ENCODE measurements at places on chromosomes 4 and X. TPM values are rescaled to one million over a fixed set of nuclear protein-coding genes. Genes with fewer than 3 reads are reported as not detected.
A peak's percentile ranks its signal among the peaks of the same experiment; 100 is the strongest.

CENPU gene
- total RNA-seq, result 75.8 TPM

BMPR1B gene
- total RNA-seq, result 2.0 TPM

ITM2A gene
- 6.3 TPM for total RNA-seq

DNA sequence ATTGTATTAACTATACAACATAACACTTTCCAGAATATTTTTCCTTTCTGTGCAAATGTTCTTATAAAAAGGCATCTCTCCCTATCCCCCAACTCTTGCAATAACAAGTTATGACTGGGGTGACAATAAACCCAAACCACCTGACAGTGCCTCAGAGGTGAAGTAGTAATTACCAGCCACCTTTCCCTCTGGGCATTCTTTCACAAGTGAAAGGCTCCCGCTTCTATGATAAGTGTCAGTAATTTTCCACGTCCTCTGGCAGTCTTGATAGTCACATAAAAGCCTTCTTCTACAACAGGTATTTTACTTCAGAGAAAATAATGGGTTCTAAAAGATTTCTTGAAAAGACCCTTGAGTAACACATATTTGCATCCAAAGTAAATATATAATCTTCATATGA, 82.7 kb downstream of the MANBA start:
- no peak for DNase-seq

- DNase-seq, result no peak
Observed at GRCh38 chr4:94978904-94979303, 221.1 kb downstream of the BMPR1B start.

P2RY4 gene
- not detected for total RNA-seq

DNA sequence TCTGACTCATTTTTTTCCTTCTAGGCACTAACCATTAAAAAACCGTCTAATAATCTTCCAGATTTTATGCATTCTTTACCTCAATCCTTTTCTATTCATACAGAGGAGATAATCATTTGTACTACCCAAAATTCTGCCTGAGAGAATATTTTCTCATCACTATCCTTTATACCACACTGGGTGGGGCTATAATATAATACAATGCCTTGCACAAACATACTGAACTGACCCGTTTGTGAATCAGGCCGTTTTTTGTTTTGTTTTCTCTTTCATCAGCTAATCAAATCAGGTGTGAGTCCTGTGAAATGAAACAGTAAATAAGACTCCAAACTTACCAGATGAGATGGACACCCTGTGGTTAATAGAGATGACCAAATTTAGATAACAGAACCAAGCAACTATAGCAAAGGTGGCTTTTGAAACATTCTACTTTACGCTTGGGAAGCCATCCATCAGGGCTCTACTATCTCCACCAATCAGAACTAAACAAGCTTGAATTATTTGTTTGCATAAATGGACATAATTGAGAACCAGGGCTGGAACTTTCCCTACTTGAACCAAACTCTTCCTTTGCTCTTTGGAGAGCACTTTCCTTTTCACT, 573.0 kb downstream of the GABRG1 start:
- no peak for DNase-seq

GRCh38 chr4:38328989-38329729, 334.8 kb upstream of the KLF3 start:
- no peak for DNase-seq

DNA sequence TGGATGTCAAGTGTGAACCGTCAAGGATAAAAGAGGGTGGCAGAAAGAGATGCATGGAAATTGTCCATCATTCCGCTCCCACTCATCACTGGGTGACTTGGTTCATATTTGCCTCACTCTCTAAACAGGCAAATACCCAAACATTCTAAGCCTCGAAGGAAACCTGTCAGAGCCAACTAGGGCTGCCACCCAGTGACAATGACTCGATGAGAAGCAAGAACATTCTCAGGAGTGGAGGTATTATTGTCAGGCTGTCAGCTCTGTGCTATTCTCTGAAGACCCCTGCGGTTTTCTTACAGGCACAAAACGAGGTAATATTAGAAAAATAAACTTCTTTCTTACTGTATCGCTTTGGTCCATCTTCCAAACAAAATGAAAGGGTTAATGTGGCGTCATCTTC, 139.6 kb downstream of the LDB2 start:
- DNase-seq, result no peak

DNA sequence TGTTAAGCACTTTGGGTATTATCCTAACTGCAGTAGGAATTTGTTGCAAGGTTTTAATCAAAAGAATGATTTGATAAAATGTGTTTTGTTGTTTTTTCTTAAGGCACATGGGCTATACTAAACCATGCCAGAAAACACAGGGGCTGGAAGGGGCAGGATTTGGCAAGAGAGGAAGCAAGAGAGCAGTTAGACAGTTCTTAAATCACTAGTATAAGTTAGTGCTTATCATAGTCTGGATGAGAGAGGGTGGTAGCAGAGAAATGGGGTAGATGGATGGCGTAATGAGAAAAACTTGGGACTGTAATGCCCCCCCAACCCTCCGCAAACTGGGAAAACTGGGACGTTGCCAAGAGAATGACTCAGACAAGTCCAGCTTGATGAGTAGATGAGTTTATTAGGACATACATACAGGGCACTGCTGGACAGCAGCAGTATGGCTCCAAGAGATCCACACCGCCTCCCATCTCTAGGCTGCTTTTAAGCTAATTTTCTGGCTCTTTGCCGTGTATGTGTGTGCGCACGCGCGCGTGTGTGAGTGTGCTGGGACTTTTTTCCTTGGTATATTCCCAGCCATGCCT, 151.5 kb downstream of the PDLIM5 start:
- DNase-seq, result peak; percentile 1

GRCh38 chrX:132483488-132483887, 5.3 kb downstream of the MBNL3 start:
- no peak for DNase-seq

DNA sequence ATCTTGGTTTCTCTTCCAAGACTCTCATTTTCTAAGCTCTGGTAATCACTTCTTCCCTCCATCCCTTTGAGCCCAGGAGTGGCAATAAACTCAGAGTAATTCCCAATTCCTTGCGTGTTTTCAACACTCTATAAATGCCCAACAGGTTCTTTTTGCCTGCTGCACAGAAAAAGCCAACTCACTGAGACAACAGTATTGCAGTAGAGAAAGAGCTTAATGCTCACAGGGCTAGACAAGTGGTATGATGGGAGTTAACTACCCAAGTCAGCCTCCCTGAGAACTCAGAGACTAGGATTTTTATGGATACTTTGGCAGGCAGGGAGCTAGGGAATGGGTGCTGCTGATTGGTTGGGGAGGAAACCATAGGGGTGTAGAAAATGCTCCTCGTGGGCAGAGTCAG, 103.4 kb downstream of the MTNR1A start:
- DNase-seq, result no peak

DNA sequence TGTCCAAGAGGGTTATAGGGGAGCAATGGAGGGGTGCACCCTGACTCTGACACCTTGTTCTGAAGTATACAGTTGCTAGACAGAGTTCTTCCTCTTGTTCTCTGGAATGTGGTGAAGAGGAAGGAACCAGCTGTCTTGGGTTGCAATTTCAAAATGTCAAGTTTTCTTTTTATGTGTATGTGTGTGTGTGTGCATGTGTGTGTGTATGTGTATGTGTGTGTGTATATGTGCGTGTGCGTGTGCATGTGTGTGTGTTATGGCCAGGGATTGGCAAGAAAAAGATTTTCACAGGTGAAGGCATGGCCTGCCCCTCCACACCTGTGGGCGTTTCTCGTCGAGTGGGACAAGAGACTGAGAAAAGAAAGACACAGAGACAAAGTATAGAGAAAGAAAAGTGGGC, 81.6 kb upstream of the ADGRA3 start:
- DNase-seq, result no peak

SLC34A2 gene
- total RNA-seq, result 1.6 TPM

- DNase-seq, result no peak
Observed at GRCh38 chr4:121198251-121198650, 34.1 kb upstream of the TNIP3 start.

- DNase-seq, result no peak
Observed at GRCh38 chrX:29940750-29941149, 274.6 kb upstream of the MAGEB2 start.

DNA sequence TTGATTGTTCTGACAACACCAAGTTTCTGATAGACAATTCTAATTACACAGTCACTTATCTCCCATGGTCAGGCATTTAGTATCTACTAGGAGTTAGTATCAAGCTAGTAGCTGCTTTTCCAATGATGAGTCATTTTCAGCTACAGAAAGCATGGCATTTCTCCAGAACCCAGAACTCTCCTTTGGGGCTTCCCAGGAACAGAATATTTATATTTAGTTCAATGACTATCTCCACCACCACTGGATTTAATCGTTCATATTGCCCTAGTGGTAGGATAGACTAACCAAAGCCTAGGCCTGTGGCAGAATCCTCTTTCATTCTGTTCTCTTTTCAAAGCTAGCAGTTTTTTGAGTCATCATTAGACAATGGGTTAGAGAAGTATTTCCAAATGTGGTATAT, 569.4 kb downstream of the GABRG1 start:
- DNase-seq, result no peak

GRCh38 chrX:110675886-110676285, 119.7 kb downstream of the CHRDL1 start:
- DNase-seq, result no peak

GRCh38 chr4:163693776-163694175, 199.3 kb downstream of the TMA16 start:
- DNase-seq, result peak; percentile 35

DNA sequence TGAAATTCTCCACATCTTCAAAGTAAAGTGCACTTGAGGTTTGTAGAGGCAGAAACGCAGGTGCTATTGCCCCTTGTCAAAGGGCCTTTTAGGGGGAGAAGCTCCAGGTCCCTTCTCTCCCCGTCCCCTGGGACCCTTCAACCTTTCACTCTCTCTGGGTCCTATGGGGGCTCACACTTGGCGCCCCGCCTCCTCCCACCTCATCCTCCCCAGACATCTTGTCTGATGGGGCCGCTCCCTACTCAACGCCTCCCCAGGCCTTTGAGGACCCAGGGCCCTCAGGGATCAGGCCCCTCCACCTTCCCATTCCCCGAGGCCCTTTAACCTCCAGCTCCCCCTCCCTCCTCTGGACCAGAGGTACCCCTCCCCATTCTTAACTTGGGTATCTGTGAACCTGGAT, 1.3 kb upstream of the HTRA3 start:
- no peak for DNase-seq

XPNPEP2 gene
- not detected for total RNA-seq

DNA sequence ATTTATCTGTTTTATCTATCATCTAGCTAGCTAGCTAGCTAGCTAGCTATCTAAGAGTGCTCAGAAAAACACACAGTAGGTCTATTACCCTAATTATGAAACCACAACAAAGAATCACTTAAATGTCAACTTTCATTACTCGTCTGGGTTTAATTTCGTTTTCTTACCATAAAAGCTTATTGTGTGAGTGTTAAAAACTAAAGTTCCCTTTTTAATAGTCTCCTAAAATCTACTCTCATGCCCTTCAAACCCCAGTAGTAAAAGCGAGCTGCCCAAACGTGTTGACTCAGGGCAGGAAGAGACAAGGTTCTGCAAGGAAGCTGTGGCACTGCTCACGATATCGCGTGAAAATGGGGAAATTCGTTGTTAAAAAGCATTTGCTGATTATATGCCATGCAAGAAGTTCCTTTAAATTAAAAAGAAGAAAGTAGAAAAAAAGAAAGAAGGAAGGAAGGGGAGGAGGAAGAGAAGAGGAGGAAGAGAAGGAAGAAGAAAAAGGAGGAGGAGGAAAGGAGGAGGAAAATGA, 595 bp downstream of the MBNL3 start:
- DNase-seq, result no peak

DNA sequence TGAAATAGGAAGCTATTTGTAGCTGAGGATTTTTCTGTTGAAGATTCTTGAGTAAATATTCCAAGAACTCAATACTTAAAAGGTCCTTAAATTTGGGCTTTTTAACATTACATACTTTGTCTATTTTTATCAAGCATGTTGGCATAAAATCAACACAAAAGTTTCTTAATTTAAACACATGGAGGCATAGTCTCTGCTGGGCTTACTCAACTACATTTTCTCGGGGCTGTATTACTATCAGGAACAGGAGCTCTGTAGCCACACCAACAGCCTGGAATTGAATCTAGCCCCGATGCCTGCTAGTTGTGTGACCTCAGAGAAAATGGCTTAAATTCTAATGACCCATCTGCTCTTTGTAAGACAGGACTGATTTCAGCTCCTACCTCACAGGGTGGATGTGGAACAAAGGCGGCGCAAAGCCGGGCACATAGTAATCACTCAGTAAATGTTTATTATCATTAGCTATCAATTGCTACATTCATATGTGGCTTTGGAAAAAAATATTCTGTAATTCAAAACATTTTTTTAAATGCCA, 207.0 kb downstream of the NSUN7 start:
- no peak for DNase-seq

DNA sequence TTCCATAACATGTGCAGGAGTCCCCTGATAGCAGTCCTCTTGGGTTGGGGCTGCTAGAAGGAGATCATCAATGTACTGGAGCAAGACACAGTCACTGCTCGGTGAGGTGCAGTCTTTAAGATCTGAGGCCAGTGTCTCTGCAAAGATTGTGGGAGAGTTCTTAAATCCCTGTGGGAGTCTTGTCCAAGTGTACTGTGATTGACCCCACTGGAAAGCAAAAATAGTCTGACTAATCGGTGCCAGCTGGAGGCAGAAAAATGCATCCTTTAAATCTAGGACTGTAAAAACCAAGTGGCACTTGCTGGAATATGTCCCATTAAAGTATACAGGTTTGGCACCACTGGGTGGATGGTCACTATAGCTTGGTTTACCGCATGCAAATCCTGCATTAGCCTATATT, 31.1 kb downstream of the SULT1E1 start:
- no peak for DNase-seq

MAD2L1 gene
- total RNA-seq, result 38.3 TPM

DNA sequence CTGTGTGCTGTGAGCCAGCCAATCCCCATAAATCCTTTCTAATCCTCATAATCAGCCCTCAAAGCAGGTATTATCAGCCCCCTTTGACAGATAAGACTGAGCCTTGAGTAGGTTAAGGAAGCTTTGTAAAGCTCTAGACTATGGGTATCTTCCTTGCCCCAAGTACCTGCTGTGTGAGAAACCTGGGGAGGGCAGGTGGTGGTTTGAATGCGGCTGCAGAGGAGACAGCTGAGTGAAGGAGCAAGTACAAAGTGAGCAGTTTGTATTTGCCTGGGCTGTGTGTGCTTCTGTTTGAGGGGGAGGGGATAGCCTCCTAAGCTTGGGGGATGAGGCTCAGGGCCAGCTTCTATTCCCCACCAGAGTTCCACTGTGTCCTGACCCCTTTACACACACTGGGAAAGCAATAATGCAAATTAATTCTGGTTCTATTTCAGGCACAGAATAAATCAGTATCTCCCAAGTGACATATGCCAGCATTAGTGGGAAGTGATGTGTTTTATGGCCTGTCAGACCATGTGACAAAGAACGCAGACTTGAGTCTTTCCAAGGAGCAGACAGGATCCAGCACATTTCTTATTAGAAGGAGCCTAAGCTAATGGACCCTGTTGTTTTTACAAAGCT, 63.5 kb downstream of the EVC start:
- no peak for DNase-seq

DNA sequence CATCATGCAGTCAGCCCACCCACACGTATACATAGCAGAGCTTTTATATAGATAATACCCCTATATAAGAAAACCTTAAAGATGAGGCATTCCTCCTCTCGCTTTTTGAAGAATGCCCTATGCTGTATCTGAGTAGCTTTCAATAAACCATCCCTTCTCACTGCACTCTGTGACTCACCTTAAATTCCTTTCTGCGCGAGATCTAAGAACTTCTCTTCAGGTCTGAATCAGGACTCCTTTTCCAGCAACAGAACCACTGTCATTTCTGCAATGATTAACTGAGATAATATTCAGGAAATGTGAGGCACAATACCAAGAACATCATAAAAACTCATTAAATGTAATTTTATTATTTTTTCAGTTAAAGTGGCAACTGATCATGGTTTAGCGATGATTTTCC, 76.4 kb upstream of the DCLK2 start:
- no peak for DNase-seq

GRCh38 chrX:39688576-39689375, 409.0 kb downstream of the BCOR start:
- no peak for DNase-seq
